ENCODE measurements at places on chromosomes 3 and 15.
A peak's percentile ranks its signal among the peaks of the same experiment; 100 is the strongest.

GRCh38 chr3:35592589-35593295 is 46.6 kb upstream of the ARPP21 start:
- no peak for ATAC-seq

DNA sequence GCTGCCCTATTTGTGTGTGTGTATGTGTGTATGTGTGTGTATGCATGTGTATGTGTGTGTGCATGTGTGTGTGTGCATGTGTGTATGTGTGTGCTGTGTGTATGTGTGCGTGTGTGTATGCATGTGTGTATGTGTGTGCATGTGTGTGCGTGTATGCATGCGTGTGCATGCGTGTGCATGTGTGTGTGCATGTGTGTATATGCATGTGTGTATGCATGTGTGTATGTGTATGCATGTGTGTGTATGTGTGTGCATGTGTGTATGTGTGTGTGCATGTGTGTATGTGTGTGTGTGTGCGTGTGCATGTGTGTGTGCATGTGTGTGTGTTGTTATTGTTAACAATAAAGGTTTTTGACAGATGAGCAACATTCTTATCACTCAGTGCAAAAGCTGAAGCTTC is 110.8 kb upstream of the HES1 start:
- no peak for ATAC-seq

DNA sequence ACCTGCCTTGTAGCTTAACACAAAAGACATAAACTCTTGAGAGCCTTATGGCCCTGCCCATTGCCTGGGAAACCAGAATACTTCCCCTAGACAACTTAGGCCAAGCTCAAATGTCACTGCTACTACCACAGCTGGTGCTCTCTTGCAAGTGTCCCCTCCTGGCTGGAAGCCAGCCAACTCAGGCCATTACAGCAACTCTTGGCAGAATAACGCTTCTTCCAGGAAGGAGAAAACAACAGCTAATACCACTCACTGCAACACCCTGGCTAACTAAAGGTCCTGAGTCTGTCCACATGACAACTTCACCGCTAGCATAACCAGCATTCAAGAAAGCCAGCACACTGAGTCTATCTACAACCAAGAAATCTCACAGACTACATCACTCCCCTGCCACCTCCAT is 5.1 kb upstream of the B4GALT4 start:
- no peak for ATAC-seq

- peak; percentile 27 for ATAC-seq
These were observed 15.0 kb downstream of the KAT2B start for GRCh38 chr3:20055020-20055775.

GRCh38 chr3:185152410-185153170 is at the start of gene C3orf70:
Gene C3orf70 (minus strand): TSS chr3:185153060. CDS start chr3:185152823, 237 bp downstream.
- peak; percentile 57 for ATAC-seq

GRCh38 chr3:19272296-19272695 is 124.0 kb downstream of the KCNH8 start:
- no peak for ATAC-seq

- no peak for ATAC-seq
These were observed 62.9 kb upstream of the ZBTB38 start for GRCh38 chr3:141305436-141305835.

GRCh38 chr15:38671675-38672254 is 107.2 kb upstream of the RASGRP1 start:
- peak; percentile 59 for ATAC-seq

GRCh38 chr3:55173504-55173903 is 245.6 kb upstream of the LRTM1 start:
- no peak for ATAC-seq

GRCh38 chr3:155012584-155012983 is 67.5 kb upstream of the MME start:
- ATAC-seq = no peak

- peak; percentile 53 for ATAC-seq
These were observed 12.8 kb downstream of the CHST2 start for GRCh38 chr3:143132246-143132980.

GRCh38 chr15:86317384-86317740 is 237.7 kb downstream of the AGBL1 start:
- ATAC-seq = no peak

GRCh38 chr3:63473641-63474166 is 178.8 kb upstream of the SNTN start:
- ATAC-seq = no peak

GRCh38 chr15:40082195-40082883 is 26.3 kb downstream of the BMF start:
- ATAC-seq = no peak

GRCh38 chr3:25557694-25558093 is 107.0 kb downstream of the TOP2B start:
- ATAC-seq = no peak

- ATAC-seq = peak; percentile 16
These were observed 114.0 kb downstream of the LRRC28 start for GRCh38 chr15:99365242-99365641.

DNA sequence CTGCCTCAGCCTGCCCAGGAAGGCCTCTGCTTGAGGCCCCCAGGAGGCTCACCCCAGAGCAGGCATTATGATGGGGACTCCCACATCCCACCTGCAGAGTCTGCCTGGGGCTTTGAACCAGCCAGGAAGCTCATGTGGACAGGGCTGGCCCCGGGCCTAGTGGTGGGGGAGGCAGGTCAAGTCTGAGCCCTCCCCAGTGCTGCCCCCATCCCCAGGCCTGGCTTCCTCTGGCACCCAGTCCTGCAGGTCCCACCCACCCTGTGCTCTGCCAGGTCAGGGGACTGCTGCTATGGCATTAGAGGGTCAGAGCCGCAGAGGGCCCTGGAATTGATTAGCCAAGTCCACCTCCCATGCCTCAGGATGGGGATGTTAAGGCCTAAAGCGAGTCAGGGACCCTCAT is 17.6 kb upstream of the VPS33B start:
- no peak for ATAC-seq

- no peak for ATAC-seq
These were observed 421.7 kb upstream of the GRM7 start for GRCh38 chr3:6439226-6439625.

- no peak for ATAC-seq
These were observed 23.4 kb upstream of the PPP4R2 start for GRCh38 chr3:72973031-72973723.

- ATAC-seq = no peak
These were observed 364.8 kb upstream of the PROK2 start for GRCh38 chr3:72149645-72150300.

- no peak for ATAC-seq
These were observed 45.7 kb downstream of the TPRA1 start for GRCh38 chr3:127544803-127545201.

GRCh38 chr3:130705501-130705900 is 41.1 kb downstream of the PIK3R4 start:
- no peak for ATAC-seq

GRCh38 chr3:185253645-185254410 is at the start of gene EHHADH:
Gene EHHADH (minus strand): TSS chr3:185254049. CDS start chr3:185254022, 27 bp downstream.
- ATAC-seq = peak; percentile 97

DNA sequence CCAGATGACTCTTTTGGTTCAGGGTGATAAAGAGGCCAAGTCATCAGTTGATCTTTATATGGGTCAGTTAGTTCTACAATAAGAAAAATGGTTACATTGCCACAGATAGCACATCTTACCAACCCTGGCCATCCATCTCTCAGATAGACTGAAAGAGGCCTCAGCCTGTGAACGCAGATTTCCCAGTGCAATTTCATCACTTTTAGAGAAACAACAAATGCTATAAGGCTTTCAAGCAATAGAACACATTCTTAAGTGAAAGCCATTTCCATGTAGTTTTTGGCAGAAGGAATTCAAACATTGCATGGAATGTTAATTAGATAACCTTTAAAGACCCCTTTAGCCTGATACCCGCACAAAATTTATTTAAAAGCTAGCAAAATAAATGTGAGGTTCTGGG is 200.6 kb upstream of the ZBTB20 start:
- ATAC-seq = no peak

DNA sequence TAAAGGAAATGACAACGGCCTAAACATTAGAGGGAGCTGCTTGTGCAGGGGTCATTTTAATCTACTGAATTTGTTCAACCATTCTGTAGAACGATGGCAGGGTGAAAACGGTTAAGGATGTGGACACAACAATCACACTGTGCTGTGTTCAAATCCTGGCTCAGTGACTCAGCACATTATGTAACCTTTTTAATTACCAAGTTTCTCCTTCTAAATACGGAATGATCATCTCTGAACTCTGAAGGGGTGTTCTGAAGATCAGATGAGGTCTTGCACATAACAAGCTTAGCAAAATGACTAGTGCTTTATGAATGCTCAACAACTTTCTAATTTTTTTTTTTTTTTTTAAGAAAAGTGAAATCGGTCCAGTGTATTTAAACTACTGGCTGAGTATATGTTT is 592.8 kb downstream of the FOXP1 start:
- ATAC-seq = peak; percentile 76

DNA sequence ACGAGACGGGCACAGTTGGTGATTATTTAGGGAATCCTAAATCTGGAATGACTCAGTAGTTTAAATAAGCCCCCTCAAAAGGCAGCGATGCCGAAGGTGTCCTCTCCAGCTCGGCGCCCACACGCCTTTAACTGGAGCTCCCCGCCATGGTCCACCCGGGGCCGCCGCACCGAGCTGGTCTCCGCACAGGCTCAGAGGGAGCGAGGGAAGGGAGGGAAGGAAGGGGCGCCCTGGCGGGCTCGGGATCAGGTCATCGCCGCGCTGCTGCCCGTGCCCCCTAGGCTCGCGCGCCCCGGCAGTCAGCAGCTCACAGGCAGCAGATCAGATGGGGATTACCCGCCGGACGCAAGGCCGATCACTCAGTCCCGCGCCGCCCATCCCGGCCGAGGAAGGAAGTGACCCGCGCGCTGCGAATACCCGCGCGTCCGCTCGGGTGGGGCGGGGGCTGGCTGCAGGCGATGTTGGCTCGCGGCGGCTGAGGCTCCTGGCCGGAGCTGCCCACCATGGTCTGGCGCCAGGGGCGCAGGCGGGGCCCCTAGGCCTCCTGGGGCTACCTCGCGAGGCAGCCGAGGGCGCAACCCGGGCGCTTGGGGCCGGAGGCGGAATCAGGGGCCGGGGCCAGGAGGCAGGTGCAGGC is 318.0 kb downstream of the FGF12 start:
- ATAC-seq = no peak

DNA sequence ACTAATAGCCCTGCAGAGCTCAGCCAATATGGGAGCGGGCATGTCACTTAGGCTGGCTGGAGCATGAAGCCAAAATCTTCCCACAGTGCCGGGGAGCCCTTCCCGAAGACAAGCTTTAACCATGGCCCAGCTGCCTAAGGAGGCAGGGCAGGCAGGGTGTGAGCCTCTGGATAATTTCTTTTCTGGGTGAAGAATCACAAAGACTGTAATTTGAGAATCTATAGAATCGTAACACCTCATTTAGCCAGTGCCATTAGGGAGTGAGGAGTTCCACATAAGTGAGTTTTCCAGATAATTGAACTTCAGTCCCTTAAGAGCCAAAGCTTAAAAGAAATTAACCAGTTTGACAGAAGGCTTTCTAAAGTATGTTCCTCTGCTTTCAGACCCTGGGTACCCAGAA is 40.2 kb upstream of the TLE3 start:
- no peak for ATAC-seq

GRCh38 chr3:55765398-55765797 is 278.3 kb upstream of the WNT5A start:
- no peak for ATAC-seq

DNA sequence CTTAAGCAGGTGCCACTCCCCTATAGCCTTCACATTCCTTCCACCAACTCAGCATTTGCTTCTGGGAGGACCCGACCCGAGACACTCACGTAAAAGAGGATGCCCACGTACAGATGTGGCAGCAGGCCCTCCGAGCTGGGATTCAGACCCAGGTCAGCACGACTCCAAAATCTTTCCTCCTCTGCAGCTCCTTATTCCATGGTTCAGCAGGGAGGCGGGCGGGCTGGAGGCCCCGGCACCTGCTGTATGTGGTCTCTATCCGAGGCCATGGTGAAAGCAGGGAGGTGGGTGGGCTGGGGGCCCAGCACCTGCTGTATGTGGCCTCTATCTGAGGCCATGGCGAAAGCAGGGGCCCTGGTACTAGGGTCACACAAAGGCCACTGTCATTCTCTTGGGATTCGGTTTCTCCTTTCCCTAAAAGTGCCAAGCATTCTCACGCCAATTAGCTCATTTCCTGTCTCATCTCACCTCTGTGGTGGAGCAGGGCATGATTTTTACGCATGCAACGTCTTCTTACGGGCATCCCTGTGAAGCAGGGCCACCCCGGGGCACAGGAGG is 5.9 kb upstream of the MUC4 start:
- ATAC-seq = no peak

- no peak for ATAC-seq
These were observed 11.4 kb upstream of the SLC6A6 start for GRCh38 chr3:14391033-14391432.
